ENCODE measurements at places on chromosomes 12 and 14.

DNA sequence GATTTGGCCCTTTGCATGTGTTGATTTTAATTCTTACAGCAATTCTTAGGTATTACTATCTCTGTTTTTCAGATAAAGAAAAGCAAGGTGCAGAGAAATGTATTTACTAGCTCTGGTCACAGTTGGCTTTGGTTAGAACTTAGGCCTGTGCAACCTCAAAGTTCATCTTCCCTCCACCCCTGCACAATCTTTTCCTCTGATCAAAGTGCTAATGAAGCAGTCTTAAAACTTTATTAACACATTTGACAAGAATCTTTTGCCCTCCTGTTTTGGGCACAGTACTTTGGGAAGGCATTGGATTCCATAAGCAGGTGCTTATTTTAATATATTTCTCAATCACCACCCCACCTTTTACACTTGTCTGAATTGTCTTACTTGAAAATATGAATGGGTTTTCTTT, 2.7 kb downstream of the IRAK4 start:
- DNase-seq, result no peak

DNA sequence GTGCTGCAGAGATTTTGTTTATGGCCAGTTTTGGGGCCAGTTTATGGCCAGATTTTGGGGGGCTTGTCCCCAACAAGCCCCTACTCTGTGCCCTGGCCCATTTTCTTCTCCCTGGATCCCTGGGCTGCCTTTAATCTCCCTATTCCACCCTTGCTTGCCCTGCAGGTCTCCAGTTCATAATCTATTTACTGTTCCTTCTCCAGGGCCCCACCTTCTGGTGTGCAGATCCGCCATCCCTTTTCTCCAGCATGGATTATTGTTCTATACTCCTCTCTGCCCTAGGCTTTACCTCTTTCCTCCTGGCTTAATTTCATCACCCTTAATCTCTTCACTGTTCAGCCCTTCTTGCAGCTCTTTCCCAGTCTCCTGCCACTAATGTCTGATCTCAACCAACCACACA, 26.0 kb upstream of the NUDT4 start:
- no peak for DNase-seq

- no peak for DNase-seq
These were observed 41.8 kb downstream of the GALNT9 start for GRCh38 chr12:132287391-132288238.

DNA sequence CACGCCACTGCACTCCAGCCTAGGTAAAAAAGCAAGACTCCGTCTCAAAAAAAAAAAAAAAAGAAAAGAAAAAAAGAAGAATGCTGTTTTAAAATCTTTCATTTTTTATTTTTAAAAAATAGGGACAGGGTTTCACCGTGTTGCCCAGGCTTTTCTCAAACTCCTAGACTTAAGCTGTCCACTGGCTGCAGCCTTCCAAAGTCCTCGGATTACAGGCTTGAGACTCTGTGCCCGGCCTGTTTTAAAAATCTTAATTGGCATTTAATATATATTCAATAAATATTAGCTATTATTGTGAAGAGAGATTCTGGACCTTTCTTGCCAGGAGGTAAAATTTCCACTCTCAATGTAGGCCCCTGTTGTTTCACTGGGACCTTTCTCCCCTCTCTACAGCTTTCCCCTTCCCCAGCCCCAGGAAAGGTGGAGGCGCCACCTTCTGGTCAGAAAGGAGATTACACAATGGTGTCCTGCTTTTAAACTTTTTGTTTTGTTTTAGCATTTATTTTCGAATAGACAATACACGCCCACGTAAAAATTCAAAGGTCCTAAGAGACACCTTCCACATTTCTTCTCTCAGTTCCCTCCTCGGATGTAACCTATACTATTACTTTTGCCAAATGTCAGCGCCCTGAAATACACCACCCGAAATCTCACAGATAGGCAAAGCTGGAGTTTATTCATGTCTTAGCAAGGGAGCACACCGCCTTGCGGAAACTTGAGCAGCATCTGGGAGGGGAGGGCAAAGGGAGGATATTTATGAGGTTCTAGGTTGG, 23.8 kb upstream of the PHC1 start:
- peak; percentile 77 for DNase-seq

DNA sequence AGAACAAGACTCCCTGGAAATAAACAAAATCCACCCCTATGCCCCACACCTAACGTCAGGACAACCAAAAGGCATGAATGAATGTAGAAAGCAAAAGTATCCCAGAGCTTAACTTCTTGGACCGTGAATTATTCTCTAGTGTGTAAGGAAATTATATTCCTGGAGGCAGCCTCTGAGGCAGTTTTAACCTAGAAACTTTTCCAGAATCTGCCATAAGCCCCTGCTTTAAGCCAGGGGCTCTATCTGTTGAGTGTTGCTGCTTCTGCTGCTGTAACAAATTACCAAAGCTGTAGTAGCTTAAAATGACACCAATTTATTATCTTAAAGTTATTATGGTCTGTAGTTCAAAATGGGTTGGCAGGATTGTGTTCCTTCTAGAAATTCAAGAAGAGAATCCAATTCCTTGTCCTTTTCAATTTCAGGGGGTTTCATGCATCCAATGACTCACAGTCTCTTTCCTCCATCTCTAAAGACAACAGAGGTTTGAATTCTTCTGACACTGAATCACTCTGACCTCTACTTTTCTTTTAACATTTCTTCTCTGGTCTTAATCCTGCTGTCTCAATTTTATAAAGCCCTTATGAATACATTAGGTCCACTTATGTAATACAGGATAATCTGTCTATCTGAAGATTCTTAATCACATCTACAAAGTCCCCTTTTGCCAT, 242.7 kb downstream of the ATXN7L3B start:
- no peak for DNase-seq

- no peak for DNase-seq
These were observed 31.1 kb downstream of the PITPNM2 start for GRCh38 chr12:123119808-123120207.

GRCh38 chr12:28479683-28480082, 289.4 kb downstream of the CCDC91 start:
- DNase-seq, result no peak

DNA sequence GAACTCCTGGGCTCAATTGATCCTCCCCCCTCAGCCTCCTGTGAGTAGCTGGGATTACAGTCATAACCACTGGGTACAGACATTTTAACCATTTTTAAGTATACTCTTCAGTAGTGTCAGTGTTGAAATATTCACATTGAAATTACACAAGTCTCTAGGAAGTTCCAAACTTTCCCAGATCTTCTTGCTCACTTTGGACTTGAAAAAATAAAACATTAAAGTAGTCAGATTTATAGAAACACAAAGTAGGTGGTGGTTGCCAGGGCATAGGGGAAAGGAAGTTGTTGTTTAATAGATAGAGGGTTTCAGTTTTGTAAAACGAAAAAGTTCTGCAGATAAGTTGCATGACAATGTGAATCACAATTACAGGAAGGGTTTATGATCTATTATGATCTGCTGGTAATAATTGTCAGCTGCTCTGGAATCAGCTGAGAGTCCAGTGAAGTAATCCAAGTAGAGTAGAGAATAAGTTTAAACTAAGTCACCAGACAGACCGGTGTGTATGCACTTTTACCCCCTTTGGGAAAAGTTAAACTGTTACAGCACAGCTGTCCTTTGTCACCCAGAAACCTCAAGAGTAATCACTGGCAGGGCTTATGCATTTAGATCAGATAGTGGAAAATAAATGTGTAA, 27.4 kb downstream of the PCNX1 start:
- DNase-seq, result peak; percentile 84

GRCh38 chr14:24086193-24086955, 7.7 kb upstream of the PCK2 start:
- no peak for DNase-seq

DNA sequence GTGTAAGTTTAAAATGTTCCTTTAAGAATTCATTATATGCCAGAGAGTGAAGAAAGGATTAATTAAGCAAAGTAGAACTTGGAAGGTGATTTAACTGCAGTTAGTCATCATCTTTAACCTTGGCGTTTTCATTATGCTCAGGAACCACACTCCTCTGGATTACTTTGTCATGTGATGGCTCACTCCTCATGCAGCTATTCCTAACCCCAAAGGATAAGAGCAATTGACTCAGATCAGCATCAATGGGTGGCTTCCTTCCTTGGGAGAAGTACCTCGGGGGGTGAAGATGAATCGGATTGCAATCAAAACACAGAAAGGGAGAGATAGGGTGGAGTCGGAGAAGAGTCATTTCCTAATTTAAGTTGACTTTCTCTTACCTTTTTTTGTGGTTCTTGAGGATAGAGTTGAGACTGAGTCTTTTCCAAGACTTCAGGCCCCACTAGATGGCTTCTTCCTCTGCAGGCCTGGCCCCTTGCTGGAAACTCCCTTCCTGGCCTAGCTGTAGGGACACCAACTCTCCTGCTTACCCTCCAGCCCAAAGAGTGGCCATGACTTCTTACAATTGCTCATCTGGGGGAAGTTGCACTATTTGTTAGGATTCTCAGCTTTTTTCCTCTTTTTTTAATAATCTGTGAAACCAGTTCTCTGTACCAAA, 238.6 kb upstream of the DDHD1 start:
- DNase-seq, result no peak

DNA sequence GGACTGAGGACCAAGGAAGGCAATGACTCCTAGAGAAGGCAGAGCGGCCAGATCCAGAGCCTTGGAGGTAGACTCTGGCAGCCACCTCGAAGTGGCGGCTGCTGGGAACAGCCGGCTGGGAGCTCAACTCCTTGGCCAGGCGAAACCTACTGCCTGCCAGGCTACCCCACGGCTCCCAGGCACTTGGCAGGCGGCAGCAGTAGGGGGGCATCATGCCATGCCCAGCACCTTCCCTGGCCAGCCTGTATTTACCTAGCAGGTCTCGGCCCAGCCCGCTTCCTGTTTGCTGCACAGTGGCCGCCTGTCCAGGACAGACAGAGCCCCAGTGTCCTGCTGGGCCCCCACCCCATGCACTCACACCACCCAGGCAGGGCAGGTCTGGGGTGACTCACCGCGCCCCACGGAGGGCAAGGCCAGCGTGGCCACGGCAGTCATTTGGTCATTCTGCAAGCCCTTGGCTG, 10.2 kb downstream of the TRPV4 start:
- DNase-seq, result no peak

GRCh38 chr12:123243671-123244262, 10.5 kb downstream of the MTRFR start:
- no peak for DNase-seq

DNA sequence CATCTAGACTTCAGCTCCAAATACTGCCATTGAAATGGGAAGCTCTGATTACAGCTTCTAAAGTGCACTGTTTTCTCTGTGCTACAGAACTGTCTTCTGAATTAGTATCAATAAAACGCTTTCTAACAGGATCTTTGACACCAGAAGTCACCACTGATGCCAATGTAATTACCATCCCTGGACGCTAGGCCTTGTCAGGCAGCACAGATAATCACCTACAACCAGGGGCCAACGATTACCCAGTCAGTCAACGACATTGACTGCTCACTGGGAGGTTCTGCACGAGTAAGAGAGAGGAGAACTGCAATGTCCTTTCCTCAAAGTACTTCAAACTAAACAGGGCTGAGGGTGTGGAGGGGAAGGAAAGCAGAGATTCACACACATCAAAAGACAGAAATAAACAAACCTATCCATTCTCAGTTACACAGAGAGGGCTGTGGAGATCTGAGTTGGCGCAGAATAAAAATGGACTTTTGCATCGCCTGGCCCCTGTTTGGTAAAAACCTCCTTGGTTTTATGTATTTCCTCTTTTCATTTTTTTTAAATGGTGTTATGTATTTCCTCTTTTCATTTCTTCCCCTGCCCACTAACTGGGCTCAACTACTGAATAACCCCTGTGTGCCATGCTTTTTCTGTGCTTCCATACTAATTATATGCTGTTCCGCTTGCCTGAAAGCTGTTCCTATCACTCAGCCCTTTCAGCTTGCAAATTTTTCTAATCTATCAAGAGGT, 492.2 kb downstream of the APAF1 start:
- DNase-seq, result peak; percentile 15

GRCh38 chr14:21626491-21627230, 8.1 kb downstream of the OR10G2 start:
- DNase-seq, result no peak

- no peak for DNase-seq
These were observed 73.0 kb downstream of the NINJ2 start for GRCh38 chr12:590206-590750.

DNA sequence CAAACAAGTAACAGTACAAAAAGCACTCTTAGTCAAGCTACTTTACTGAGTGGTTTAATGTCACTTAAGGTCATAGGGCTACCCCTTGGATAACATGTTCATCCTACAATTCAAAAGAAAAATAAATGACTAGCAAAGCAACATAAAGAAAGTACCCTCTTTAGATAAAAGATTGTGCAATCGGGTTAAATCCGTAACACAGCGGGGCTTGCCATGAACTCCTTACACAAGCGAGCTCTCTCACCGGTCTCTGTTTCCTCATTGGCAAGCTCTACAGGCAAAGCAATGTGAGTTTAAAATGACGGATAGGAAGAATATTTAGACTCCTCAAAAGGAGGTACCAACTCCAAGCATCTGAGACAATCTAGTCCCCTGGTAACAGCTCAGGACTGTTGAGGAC, 140.6 kb downstream of the EGLN3 start:
- no peak for DNase-seq

GRCh38 chr14:57089901-57090300, 178.8 kb downstream of the EXOC5 start:
- no peak for DNase-seq
